Smooth muscle cell of the umbilical artery (primary cell): ENCODE measurements at places on chromosomes 5 and 9. TPM values are rescaled to one million over a fixed set of nuclear protein-coding genes. Genes with fewer than 3 reads are reported as not detected.

The CDC23 gene
- 24.6 and 26.9 TPM in 2 replicates for total RNA-seq

The CARD9 gene
- total RNA-seq = 1.8 and 5.3 TPM in 2 replicates

The EMB gene
- 3.0 and 5.0 TPM in 2 replicates for total RNA-seq

The FGD3 gene
- not detected in 2 replicates for total RNA-seq

The EGFLAM gene
- total RNA-seq = 1.3 and 11.3 TPM in 2 replicates

The TRIM7 gene
- total RNA-seq = 0.30 and 0.69 TPM in 2 replicates

The FOXD1 gene
- total RNA-seq = 10.7 and 39.3 TPM in 2 replicates

The PAEP gene
- not detected in 2 replicates for total RNA-seq

The SOHLH1 gene
- not detected in 2 replicates for total RNA-seq

The ZFP2 gene
- 0.55 and 0.89 TPM in 2 replicates for total RNA-seq

The ZNF483 gene
- 1.2 TPM in 2 replicates for total RNA-seq

The TXNDC8 gene
- total RNA-seq = not detected in 2 replicates

The PTGES gene
- 6.3 and 162 TPM in 2 replicates for total RNA-seq

The NR6A1 gene
- total RNA-seq = under 0.01 and 1.2 TPM in 2 replicates

The LCN1 gene
- 0.59 TPM in 1 of 2 replicates, not detected in the other for total RNA-seq

The SH3GL2 gene
- total RNA-seq = 0.05 TPM in 1 of 2 replicates, not detected in the other

The TAF11L10 gene
- total RNA-seq = not detected in 2 replicates

The GTF3C4 gene
- 11.0 and 15.6 TPM in 2 replicates for total RNA-seq

The TPPP gene
- total RNA-seq = 0.30 and 0.37 TPM in 2 replicates

The CAMK4 gene
- 2.7 and 10.3 TPM in 2 replicates for total RNA-seq

The CD72 gene
- 0.32 and 1.2 TPM in 2 replicates for total RNA-seq

The CTXN3 gene
- total RNA-seq = not detected in 2 replicates

The HMCN2 gene
- 0.05 and 0.30 TPM in 2 replicates for total RNA-seq

The TEX10 gene
- total RNA-seq = 23.8 and 35.4 TPM in 2 replicates

The INSL6 gene
- not detected in 2 replicates for total RNA-seq

The FGF10 gene
- total RNA-seq = under 0.01 TPM in 1 of 2 replicates, not detected in the other

The PMPCA gene
- total RNA-seq = 39.5 and 59.3 TPM in 2 replicates

The PKN3 gene
- 0.89 and 1.7 TPM in 2 replicates for total RNA-seq

The CCNJL gene
- total RNA-seq = 3.3 and 4.1 TPM in 2 replicates

The RASGEF1C gene
- total RNA-seq = not detected in 2 replicates

The INSL4 gene
- not detected in 2 replicates for total RNA-seq

The PLK2 gene
- 300 and 543 TPM in 2 replicates for total RNA-seq

The PCDHB6 gene
- total RNA-seq = 0.14 and 0.30 TPM in 2 replicates

The WNK2 gene
- total RNA-seq = not detected in 2 replicates

The CDK7 gene
- 60.0 and 66.8 TPM in 2 replicates for total RNA-seq

The SOWAHA gene
- not detected in 2 replicates for total RNA-seq

The FAM81B gene
- total RNA-seq = not detected in 2 replicates

The CBY3 gene
- total RNA-seq = 0.23 TPM in 1 of 2 replicates, not detected in the other

The LEAP2 gene
- 0.18 and 0.30 TPM in 2 replicates for total RNA-seq

The WDR38 gene
- not detected in 2 replicates for total RNA-seq

The IL7R gene
- total RNA-seq = 3.6 and 9.0 TPM in 2 replicates

The CATSPER3 gene
- total RNA-seq = not detected in 2 replicates

The NMUR2 gene
- total RNA-seq = not detected in 2 replicates

The SPINK6 gene
- total RNA-seq = not detected in 2 replicates

The AIF1L gene
- 0.09 and 0.30 TPM in 2 replicates for total RNA-seq

The HTR1A gene
- not detected in 2 replicates for total RNA-seq

The GNAQ gene
- 29.7 and 73.3 TPM in 2 replicates for total RNA-seq
